ENCODE measurements at places on chromosomes 12 and 14. TPM values are rescaled to one million over a fixed set of nuclear protein-coding genes. Genes with fewer than 3 reads are reported as not detected.

The FAM181A gene
- not detected for total RNA-seq

The RNASE7 gene
- not detected for total RNA-seq

The NKX2-1 gene
- total RNA-seq: 0.22 TPM

The SERPINA9 gene
- total RNA-seq: not detected
